Myometrial cell (primary cell): ENCODE measurements at places on chromosomes 6 and 20. TPM values are rescaled to one million over a fixed set of nuclear protein-coding genes. Genes with fewer than 3 reads are reported as not detected.

HMGCLL1 gene
- total RNA-seq, result not detected in 2 replicates

ARID1B gene
- 11.8 and 13.3 TPM in 2 replicates for total RNA-seq

KCNS1 gene
- total RNA-seq, result 0.71 TPM in 1 of 2 replicates, not detected in the other

REM1 gene
- under 0.01 TPM in 1 of 2 replicates, not detected in the other for total RNA-seq

HLA-DPA1 gene
- 3.7 and 8.7 TPM in 2 replicates for total RNA-seq

PI16 gene
- total RNA-seq, result not detected in 2 replicates

FAM217A gene
- total RNA-seq, result not detected in 2 replicates

SLA2 gene
- not detected in 2 replicates for total RNA-seq

DSP gene
- 0.35 TPM in 1 of 2 replicates, not detected in the other for total RNA-seq

GABRR2 gene
- total RNA-seq, result not detected in 2 replicates

TGM3 gene
- not detected in 2 replicates for total RNA-seq
